ENCODE measurements at places on chromosomes 4 and X. TPM values are rescaled to one million over a fixed set of nuclear protein-coding genes. Genes with fewer than 3 reads are reported as not detected.
A peak's percentile ranks its signal among the peaks of the same experiment; 100 is the strongest.

DNA sequence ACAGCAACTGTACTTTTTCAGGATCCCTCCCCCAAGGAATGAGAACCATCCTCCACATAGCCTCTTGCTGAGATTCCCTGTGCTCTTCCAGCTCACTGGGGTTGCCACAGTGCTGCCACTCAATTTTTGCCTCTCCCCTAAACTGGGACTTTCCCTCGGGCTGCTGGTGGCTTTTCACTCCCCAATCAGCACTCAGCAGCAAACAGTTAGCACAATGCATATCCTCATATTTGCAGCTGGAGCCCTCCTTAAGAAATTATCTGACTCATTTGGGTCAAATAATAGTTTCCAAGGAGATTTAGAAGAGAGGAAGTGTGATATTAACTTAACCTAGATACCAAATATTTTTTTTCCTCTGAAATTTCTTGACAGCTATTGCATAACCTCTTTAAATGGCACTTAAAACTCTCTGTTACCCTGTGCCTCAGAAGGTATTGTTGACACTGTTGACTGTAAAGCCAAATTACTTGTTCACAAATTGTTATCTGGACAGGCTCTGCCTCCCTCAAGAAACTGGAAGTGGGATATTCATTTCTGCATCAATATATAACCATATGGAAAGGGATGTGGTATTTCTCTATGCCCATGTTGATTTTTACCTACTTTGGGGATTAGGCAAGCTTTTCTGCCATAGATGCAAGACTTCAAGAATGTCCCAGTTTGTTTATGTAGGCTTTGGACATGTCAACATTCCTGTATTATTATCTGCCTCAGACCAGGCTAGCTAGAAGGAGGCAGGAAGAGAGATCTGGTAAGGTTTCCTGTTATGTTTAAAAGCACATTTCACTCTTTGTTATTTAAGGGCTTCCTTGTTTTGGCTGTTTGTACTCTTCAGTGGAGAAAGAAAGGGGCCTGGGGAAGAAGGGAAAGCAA, 58.0 kb downstream of the SEPTIN11 start:
- DNase-seq, result no peak

DNA sequence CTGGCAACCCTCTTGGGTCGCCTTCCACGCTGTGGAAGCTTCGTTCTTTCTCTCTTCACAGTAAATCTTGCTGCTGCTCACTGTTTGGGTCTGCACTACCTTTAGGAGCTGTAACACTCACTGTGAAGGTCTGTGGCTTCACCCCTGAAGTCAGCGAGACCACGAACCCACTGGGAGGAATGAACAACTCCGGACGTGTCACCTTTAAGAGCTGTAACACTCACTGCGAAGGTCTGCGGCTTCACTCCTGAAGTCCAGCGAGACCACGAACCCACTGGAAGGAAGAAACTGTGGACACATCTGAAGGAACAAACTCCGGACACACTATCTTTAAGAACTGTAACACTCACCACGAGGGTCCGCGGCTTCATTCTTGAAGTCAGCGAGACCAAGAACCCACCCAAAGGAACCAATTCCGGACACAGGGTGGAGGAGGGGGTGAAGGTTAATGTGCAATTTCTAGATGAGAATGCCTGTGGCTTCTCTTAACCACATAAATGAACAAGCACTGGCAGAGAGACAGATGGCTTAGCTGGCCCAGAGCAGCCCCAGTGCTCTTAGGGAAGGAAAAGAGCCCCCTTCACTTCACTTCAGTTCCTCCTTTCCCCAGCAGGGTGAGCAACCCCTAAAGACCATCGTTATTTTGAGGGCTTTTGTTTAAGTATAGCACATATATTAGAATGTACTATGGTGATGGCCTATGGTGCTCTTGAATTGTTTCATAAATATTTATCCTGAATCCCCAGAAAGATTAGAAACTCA, 73.0 kb downstream of the LUZP4 start:
- DNase-seq, result no peak

GRCh38 chr4:3403348-3403906, 38.3 kb upstream of the HGFAC start:
- DNase-seq, result no peak

GRCh38 chr4:15558561-15558960, 88.9 kb downstream of the CC2D2A start:
- DNase-seq, result no peak

GRCh38 chrX:152895724-152896420, 2.0 kb upstream of the ZNF185 start:
- DNase-seq, result no peak

DNA sequence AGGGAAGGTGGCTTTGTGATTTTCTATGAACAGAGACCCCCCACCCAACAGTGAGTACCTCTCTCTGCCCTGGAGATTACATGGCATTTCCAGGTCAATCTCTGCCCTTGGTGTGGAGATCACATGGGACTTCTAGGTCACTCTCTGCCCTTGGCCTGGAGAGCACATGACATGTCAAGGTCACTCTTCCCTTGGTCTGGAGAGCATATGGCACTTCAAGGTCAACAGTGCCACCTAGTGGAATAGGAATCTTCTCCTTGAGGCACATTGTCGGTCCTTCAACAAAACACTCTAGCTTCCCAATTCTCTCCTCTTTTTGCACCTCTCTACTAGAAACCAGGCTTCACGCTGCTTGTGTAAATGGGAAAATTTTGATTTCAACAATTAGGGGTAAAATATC, 66.2 kb upstream of the TACR3 start:
- DNase-seq, result peak; percentile 20

DNA sequence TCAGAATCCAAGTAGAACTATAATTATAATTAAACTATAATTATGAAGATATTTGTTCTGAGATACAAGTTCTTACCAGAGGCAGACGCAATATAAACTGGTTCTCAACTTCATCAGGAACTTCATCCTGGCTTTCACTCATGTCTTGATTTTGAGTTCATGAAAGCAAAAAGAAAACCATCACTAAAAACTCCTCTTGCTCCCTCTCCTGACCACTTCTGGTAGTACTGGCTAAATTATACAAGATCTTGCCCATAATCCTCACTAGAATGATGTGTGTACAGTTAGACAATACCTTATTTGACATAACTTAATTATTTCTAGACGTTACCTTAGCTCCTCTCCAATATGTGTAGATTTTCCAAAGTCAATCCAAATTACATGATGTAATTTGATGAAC, 3.7 kb downstream of the TAF7L start:
- peak; percentile 33 for DNase-seq

DNA sequence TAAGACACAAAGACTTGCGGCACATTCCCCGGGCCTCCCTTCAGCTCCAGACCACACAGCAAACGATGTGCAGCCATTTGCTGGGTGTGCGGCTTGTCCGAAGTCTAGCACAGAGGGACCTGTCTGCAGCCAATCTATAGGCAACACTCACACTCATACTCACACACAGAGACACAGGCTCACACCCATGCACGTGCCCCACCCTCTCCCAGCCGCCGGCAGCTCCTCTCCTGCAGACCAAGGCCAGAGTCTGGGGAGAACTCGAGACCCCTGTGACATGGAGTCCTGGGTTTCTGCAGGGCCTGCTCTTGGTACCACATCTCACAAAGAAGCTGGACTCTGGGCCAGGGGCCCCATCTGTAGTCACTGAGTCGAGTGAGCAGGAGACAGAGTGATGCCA, 245.4 kb upstream of the PSAPL1 start:
- DNase-seq, result no peak

DNA sequence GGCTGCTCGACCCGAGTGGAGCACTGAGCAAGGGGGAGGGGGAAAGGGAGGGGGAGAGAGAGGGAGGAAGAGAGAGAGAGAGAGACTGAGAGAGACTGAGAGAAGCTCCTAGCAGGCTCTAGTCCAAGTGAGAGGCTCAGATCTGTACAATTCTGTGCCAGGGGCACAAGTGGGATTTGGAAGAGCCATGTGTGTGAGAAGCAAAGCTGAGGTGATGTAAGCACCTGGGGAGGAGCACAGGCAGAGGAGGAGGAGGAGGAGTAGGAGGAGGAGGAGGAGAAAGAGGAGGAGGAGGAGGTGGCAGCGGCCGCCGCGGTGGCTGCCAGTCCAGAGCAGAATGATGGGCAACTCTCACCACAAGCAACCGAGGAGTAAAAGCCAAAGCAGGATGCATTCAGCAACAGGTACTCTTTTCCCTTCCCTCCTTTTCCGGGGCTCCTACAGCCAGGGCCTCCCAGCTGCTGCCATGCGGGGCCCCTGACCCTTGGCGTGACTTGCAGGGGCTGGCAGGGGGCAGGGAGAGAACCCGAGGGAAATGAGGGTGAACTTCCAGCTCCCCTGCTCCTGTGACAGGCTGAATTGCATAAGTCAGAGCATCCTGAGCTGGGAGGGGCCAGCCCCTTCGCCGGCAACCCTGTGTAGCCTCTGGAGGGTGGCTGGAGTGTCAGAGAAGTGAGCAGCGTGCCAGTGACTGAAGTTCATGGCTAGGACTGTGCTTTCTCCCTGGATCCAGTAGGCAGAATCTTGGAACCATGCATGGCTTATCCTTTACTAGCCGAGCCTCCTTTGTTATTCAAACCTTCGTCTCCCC, 62.2 kb downstream of the RTL5 start:
- DNase-seq, result no peak

DNA sequence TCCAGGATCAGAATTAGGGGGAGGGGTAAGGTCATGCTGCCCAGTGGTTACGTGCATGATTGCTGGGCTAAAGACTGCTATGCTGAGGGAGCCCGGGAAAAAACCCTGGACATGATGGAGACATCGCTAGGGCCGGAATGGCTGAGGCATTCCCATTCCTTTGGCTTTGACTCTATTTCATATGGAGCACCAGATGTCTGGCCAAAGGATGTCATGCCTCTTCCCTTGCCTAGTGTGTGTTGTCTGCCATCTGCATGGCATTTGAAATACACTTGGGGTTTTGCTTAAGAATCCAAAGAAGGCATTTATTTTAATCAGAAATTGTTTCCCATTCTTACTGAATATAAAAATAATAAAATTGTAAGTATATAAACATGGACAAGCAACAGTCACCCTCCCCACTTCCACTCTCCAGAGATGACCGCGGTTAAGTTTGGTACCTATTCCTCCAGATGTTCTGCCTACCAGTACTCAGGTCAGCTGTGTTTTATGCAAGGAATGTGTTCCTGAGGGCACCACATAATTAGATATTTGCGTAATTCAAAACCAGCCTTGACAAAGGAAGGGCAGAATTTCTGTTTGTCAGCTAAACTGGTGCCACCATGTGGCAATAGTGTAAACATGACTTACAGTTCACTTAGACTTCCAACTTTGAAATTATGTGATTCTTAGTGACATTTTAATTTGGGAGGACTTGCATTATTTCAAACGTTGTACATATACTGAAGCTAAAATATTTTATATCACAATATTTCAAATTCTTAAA, 105.9 kb downstream of the CT47B1 start:
- no peak for DNase-seq

DNA sequence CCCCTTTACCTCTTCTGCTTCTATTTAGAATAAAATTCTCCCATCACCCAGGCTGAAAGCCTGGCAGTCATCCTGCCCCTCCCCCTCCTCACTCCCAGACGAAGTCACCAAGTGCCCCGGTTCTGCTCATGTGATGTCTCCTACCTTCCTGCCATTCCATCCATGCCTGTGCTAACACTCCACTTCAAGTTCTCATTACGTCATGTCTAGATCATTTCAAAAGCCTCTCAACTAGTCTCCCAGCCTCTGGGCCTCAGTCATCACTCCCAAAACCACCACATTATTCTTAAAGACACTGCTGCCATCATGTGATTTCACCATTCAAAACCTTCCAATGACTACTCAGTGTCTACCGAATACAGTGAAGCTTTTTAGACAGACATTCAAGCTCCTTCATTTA, 17.2 kb upstream of the HOPX start:
- no peak for DNase-seq

DNA sequence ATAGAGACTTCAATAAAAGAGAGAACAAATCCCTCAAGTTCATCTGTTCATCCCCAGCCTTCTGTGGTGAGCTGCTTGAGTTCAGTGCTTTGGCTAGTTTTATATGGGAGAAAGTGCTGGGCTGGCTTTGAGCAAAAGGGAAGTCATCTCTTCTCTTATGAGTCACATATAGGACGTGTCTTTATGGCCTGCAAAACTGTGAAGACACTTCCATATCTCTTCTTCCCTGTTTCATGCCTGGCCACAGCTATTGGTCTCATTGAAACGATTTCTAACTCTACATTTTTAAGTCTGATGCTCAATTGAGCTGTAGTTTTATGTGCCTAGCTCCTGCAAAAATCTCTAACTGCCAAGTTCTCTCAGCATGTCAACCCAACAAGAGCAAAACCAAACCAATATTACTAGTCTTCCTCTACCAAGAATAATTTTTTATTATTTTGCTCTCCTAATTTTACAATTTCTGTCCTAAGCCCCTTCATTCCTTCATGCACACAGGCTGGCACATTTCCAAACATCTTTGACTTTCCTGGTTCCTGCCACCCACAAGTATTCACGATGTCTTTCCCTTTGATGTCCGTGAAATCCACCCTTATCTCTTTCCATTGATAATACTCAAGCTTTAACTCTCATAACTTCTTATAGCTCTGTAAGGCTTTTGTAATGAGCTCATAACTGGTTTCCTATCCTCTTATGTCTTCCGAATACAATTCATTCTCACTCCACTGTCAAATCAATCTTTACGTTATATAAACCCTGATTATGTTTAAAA, 165.3 kb downstream of the BTC start:
- DNase-seq, result no peak

Gene NRK
- 0.93 TPM for total RNA-seq

Gene SMIM10L2A
- total RNA-seq, result 1.3 TPM

Data from glomerular endothelial cell (primary cell).